ENCODE measurements at places on chromosomes 2 and 18.

DNA sequence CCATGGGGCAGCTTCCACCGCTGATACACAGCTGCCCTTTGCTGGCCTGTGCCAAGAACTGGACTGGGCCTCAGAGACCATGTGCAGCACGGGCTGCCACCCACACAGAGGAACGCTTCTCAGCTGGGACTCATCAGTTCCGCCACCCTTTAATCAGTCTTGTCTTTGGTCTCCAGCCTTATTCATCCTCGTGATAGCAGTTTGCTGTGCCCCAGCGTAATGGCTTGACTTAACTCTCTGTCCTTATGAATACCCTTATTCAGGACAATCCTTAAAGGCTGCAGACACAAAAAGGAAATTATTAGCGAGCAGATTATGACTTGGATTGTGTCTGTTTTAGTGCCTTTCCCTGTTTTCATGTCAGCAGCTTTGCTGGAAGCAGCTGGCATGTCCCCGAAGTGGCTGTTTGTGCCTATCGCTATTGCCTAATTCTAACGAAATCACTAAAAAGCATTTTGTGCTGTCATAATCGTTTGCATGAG, 108.9 kb upstream of the DAPL1 start:
- no peak for DNase-seq

- DNase-seq: peak; percentile 25
Measured at GRCh38 chr2:26412091-26412673, 10.5 kb downstream of the DRC1 start.

DNA sequence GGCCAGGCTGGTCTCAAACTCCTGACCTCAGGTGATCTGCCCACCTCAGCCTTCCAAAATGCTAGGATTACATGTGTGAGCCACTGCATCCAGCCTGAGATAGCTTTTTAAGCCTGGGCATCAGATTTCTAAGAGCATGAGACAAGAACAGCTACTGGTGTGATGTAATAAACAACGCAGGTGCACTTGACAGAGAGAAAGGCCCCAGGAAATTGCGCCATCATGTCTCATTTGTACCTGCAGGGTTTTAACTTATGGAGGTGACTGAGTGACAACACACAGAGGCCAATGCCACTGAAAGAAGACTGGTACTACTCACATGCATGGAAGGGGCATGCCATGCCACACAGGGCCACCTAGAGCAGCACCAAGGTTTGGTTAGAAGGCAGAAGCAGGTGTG, 209.4 kb downstream of the SP3 start:
- DNase-seq: no peak

DNA sequence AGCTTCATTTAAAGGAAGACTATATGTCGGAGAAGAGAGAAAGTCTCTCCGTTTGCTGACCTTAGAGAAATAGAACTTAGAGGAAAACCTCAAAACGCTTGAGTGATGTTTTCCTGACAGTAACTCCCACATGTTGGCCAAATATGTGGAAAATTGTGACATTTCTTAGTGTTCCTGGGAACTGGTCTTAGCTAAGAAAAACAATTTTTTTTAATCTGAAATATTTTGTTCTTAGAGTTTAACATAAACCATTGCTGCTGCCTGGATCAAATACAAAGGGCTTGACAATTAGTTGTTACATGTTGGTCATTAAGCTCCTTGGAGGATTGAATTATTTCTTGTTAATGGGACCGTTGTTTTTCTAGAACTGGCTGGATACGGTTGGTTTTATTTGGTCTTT, 16.3 kb downstream of the DYNC2LI1 start:
- DNase-seq: no peak

- DNase-seq: no peak
Measured at GRCh38 chr2:8679827-8680731, 1.8 kb upstream of the ID2 start.

DNA sequence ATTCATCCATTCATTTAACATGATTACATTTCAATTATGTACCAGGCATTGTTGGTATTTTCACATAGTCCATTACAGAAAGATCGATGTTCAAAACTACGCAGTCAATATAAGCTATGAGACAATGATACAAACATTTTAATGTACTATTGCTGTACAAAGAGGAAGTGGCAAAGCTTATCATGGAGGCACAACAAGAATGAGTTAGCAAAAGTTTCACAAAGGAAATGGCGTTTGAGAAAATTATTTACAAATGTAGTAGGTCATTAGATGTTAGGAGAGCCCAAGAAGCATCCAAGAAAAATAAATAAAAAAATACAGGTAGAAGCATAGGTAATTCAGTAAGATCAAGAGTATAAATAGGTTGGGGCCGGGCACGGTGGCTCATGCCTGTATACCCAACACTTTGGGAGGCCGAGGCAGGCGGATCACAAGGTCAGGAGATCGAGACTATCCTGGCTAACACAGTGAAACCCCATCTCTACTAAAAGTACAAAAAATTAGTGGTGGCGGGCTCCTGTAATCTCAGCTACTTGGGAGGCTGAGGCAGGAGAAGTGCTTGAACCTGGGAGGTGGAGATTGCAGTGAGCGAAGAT, 1730.8 kb upstream of the CELF4 start:
- no peak for DNase-seq
